ENCODE measurements at places on chromosomes 2 and 18. TPM values are rescaled to one million over a fixed set of nuclear protein-coding genes. Genes with fewer than 3 reads are reported as not detected.

Gene KCNS3
- total RNA-seq = 33.6 TPM

Gene KCNK3
- total RNA-seq = 19.6 TPM

Gene DYNAP
- total RNA-seq = not detected

Gene HADHB
- 56.4 TPM for total RNA-seq

Gene IHH
- not detected for total RNA-seq

Gene MATN3
- 1.3 TPM for total RNA-seq

Gene TEKT4
- not detected for total RNA-seq

Gene NEURL3
- total RNA-seq = not detected

Gene C2orf15
- not detected for total RNA-seq

Gene C2orf81
- 1.7 TPM for total RNA-seq

Gene DUSP2
- total RNA-seq = 8.5 TPM

Gene CCDC85A
- 3.7 TPM for total RNA-seq

Gene CTAGE1
- not detected for total RNA-seq

Gene HOXD9
- total RNA-seq = 1.4 TPM

Gene GYPC
- 185 TPM for total RNA-seq

Gene C2orf92
- total RNA-seq = 13.7 TPM

Gene CRACDL
- total RNA-seq = 1.9 TPM

Gene MAPRE3
- total RNA-seq = 9.1 TPM

Gene IL1RL2
- 1.3 TPM for total RNA-seq

Gene CASP10
- 10.3 TPM for total RNA-seq

Gene NOL4
- not detected for total RNA-seq

Gene HMSD
- not detected for total RNA-seq

Gene CCNYL1
- 17.7 TPM for total RNA-seq

Gene PRKAG3
- total RNA-seq = 0.28 TPM

Gene SMARCAL1
- total RNA-seq = 28.4 TPM

Gene HSPD1
- total RNA-seq = 48.9 TPM

Gene HAAO
- total RNA-seq = 25.3 TPM

Gene PLCL1
- total RNA-seq = 26.2 TPM

Gene SCYGR4
- not detected for total RNA-seq

Gene L3MBTL4
- 5.3 TPM for total RNA-seq

Gene FZD7
- total RNA-seq = 14.4 TPM

Gene SETBP1
- total RNA-seq = 39.3 TPM

Gene APOB
- total RNA-seq = 6.1 TPM

Gene LIMS2
- total RNA-seq = 246 TPM

Gene LHCGR
- not detected for total RNA-seq

Gene ZNF516
- total RNA-seq = 19.5 TPM

Gene HNMT
- 57.0 TPM for total RNA-seq

Data from thoracic aorta (tissue), 2 donors.